Stimulated activated CD8-positive, alpha-beta memory T cell treated with anti-CD3 and anti-CD28 coated beads, Interleukin-2, amount 100 ng/mL, for 1 hour (primary cell): ENCODE measurements at places on chromosomes 13 and 19.

GRCh38 chr13:113049521-113049941 is 56.1 kb upstream of the F7 start:
- no peak for DNase-seq

- no peak for DNase-seq
These were observed 508.8 kb upstream of the GPC6 start for GRCh38 chr13:92717857-92718256.

GRCh38 chr13:95784900-95785290 is 108.0 kb downstream of the DNAJC3 start:
- DNase-seq: no peak

GRCh38 chr19:54154603-54155345 is 4.7 kb downstream of the LENG1 start:
- no peak for DNase-seq

GRCh38 chr19:31572976-31573298 is 223.7 kb upstream of the TSHZ3 start:
- no peak for DNase-seq

- peak; percentile 47 for DNase-seq
These were observed at the start of gene RASAL3 for GRCh38 chr19:15464394-15465385. RASAL3 (minus strand) TSS chr19:15464544; CDS start chr19:15464358, 186 bp downstream.
